ENCODE measurements at places on chromosomes 1 and 21.
A peak's percentile ranks its signal among the peaks of the same experiment; 100 is the strongest.

GRCh38 chr1:193799948-193800690 lies 613.7 kb upstream of the B3GALT2 start:
- DNase-seq = no peak

DNA sequence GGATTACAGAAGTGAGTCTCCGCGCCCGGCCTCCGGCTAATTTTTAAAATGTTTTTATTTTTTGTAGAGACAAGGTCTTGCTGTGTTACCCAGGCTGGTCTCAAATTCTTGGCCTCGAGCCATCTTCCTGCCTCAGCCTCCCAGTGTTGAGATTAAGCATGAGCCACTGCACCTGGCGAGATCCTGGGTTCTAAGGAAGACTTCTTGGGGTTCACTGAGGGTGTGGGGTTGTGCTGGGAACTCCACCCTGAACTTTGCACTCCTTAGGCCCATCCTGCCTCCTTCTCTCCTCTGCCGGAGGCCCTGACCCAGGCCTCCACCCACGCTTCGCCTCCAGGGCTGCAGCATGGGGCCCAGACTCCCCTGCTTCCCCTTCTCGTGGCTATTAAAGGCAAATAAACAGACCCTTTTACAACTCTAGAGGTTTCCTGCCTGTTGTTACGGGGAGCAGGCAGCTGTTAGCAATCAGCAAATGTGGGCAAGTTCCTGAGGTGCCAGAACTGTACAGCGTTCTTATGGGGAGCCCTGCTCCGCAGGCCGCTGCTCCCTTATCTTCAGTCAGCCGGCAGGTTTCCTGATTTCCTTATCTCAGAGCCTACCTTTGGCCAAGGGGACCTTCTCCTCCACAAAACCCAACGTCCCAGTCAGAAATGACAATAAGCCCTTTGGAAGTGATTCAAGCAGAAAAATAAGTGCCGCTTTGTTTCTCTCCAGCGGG lies 41.0 kb upstream of the LIN9 start:
- no peak for DNase-seq

DNA sequence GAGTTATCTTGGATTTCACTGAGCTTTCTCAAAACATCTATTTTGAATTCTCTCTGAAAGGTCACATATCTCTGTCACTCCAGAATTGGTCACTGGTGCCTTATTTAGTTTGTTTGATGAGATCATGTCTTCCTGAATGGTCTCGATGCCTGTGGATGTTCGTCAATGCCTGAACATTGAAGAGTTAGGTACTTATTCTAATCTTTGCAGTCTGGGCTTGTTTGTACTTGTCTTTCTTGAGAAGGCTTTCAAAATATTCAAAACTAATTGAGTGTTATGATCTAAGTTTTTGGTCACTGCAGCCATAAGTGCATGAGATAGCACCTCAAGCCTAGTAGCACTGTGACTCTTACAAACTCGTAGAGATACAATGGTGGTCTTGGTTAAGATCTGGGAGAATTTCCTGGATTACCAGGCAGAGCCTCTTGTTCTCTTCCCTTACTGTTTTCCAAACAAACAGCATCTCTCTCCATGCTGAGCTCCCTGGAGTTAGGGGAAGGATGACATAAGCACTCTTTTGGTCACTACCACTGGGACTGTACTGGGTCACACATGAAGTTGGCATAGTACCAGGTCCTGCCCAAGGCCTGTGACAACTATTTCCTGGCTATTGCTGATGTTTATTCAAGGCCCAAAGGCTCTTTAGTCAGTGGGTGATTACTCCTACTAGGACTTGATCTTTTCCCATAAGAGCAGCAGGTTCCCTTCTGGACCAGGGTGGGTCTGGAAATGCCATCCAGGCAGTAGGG lies 25.6 kb downstream of the SLC22A15 start:
- no peak for DNase-seq

DNA sequence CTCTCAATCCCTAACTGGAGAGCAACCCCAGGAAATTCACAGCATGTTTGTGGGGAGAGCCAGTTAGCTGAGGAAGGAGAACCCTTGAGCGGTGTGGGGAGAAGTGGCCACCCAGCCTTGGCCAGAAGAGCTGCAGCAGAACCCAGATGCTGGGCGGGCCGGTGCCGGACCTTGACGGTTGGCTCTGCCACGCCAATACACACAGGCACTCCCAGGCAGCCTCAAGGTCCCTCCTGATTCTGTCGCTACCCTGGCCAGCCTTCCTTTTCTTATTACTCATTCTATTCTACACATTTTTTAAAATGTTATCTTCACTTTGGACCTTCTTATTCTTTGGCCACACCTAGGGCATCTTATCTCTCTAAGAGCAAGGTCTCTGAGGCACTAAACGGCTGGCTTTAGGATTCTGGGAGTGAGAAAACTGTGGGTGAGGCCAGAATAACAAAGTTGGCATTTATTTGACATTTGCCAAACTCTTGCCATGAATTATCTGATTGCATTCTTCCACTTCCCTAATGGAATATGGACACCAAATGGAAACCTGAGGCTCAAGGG lies 50.4 kb upstream of the GPR37L1 start:
- DNase-seq = no peak

- no peak for DNase-seq
Measured at GRCh38 chr1:207644852-207645634, at the start of gene CR1L. Gene CR1L, plus strand, starts transcription at chr1:207645133. Its CDS starts 101 bp downstream, at chr1:207645234.

DNA sequence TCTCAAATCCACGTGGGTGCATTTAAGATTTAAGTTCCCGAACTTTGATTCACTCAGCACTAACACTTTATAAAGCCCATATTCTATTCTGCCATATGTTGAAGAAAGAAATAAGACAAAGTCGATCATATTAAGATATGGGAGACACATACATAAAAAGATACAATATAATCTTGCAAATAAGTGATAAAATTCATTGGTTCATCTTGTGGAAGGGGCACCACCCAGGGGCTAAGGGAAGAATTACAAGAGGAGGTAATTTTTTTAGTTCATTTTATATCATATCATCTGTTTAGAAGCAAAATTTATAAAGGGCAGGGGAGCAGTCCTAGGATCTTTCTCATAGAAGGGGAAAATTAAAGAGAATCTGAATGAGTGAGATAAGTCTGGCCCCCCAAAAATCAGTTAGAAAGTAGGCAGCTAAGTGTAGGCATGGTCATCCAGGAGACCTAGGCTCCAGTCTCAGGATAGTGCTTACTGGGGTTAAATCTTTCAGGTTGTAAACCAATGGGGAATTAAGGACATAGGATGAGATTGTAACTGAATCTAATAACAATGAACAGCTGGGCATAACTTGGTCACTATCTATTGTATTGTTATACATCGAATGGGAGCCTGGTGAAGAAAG lies 124.2 kb upstream of the L1TD1 start:
- DNase-seq = peak; percentile 9

DNA sequence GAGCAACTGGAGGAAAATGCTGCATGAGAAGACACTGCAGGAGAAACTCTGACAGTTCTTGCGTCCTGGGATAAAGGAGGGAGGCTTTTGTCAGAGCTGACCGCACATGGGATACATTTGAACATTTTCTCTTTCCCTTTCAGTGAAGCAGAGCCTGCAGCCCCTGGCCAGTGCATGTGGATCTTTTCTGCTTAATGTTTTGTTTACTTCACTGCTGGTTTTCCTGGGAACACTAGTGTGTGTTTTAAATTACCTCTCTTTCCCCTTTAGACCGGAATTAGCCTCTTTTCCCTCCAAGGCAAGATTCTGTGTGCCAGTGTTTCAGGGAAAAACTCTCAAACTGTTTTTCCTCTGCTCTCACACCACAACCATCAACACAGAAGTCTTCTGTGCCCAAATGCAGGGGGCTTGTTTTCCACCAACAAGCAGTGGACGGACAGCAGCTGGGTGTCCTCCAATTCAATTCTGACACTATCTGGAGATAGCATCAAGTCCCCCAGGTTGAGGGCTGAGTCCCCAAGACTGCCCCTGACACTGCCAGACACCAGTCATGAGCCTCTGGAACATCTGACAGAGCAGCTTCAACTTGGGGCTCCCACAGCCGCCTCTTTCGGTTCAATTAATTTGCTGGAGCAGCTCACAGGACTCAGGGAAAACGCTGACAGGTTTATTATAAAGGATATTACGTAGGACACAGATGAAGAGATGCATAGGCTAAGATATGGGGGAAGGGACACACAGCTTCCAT lies 136.2 kb downstream of the RHOU start:
- no peak for DNase-seq

GRCh38 chr1:179296356-179297104 lies 2.9 kb downstream of the SOAT1 start:
- DNase-seq = no peak

GRCh38 chr1:212816567-212817278 lies 25.0 kb downstream of the TATDN3 start:
- DNase-seq = no peak

- no peak for DNase-seq
Measured at GRCh38 chr1:62382658-62382955, 54.2 kb upstream of the USP1 start.

DNA sequence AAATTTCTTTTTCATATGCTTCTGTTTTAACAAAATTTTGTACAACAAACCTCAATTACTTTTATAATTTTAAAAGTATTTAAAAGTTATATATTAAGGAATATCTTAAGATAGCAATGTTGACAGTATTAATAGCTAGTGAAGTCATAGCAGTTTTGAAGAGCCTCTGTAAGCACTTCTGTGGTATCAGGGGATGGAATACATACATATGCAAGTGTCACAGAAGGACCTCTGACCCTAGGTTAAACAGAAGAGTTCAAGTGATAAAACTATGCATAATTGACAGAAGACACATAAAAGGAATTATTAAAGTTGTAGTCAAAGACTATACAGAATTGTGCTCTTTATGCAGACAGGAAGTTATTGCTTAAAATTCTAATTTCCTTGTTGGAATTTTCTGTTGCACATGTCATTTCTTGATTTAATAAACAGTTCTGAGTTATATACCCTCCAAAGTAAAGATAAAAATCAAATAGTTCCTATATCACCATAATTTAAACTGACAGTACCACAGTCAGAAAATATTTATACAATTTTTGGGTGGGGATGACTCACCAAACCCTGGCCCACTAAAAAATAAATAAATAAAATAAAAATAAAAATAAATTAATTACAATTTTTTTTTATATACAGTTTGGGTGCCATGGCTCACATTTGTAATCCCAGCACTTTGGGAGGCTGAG lies 27.1 kb downstream of the IPP start:
- DNase-seq = no peak

DNA sequence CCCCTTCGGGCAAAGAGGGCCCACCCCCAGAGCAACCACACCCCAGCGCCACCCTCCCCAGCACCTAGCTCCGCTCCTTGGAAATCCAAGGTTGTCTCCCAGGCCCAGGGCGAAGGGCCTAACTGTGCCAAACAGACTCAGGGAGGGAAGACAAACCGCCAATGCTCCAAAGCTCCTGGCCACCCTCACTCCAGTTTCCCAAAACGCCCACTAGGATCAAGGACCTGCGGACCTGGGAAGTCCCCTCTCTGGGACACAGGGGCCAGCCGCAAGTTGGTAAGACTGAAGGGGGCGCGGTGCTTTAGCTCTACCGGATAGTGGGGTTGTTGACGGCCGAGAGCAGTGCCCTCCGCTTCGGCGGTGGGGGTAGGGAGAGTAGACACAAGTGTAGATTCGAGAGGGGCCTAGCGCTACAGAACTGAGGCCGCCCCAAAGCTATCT lies 581 bp downstream of the IRF6 start:
- no peak for DNase-seq

GRCh38 chr1:14715802-14716201 lies 117.3 kb downstream of the KAZN start:
- DNase-seq = no peak

DNA sequence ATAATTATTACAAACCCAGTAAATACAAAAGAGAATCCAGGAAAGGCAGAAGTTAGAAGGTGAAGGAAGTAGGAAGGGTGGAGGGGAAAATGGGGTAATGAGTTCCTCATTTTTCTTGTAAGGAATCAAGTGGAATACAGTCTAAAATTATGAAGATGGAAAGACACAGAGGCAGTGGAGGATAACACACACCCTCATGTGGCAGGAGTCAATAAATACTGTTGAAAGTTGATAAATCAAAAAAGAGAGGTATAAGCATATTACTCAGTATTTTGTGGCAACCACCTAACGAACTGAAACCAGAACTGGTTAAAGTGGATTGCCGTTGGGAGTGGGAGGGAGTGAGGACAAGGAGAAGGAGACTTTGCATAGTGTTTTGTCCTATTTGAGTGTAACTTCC lies 78.6 kb upstream of the SLC44A3 start:
- no peak for DNase-seq

- DNase-seq = no peak
Measured at GRCh38 chr1:235180916-235181460, 19.9 kb upstream of the RBM34 start.

GRCh38 chr1:155106862-155107261 lies 20.8 kb upstream of the EFNA1 start:
- DNase-seq = no peak

- DNase-seq = no peak
Measured at GRCh38 chr1:41342774-41343355, 18.4 kb upstream of the FOXO6 start.

DNA sequence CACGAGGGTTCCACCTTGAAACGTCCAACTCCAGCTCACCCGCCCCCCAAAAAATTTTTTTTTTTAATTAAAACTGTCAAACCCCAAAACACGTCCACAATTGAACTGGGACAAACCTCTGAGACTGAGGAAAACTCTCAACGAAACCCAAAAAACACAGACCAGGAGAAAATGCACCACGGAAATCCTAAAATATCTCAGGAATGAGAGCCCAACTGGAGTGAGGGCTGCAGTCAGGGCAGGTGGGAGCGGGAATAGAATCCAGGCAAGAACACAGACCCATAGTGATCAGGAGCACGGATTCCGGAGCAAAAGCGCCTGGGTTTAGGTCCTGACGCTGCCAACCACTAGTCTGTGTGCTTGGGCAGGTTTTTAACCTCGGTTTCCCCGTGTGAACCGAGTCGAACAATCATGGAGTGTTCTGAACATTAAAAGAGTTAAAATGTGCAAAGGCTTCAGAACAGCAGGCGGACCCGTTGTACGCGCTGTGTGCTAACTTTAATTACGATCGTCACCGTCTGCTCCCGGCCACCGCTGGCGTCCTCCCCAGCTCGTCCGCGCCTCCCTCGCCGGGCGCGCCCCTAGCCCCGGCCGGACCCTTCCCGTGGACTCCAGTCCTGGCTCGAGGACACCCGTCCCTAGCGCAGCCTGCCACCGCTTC lies 624 bp downstream of the ARHGAP29 start:
- no peak for DNase-seq

DNA sequence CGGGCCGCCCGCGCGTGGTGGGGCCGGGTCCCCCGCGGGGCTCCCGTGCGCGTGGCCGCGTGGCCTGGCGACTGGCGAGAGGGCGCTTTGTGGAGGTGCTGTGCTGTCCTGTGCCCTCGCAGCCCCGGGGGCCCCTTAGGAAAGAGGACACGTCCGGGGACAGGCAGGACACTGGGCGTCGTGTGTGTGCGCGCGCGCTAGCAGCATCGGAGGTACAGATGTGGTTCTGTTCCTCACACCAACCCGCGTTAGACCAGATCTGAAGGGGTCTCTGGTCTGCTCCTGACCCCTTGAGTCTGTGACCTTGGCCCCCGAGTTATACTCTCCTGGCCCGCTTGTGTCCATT lies 489 bp downstream of the ACTN2 start:
- no peak for DNase-seq
